ENCODE measurements at places on chromosomes 1 and 21.

GRCh38 chr1:247440001-247440620 is 17.8 kb downstream of the OR2B11 start:
- DNase-seq: no peak

- DNase-seq: no peak
Observed at GRCh38 chr1:6801966-6802365, 16.7 kb downstream of the CAMTA1 start.

- no peak for DNase-seq
Observed at GRCh38 chr1:50774759-50775351, 185.2 kb downstream of the FAF1 start.

DNA sequence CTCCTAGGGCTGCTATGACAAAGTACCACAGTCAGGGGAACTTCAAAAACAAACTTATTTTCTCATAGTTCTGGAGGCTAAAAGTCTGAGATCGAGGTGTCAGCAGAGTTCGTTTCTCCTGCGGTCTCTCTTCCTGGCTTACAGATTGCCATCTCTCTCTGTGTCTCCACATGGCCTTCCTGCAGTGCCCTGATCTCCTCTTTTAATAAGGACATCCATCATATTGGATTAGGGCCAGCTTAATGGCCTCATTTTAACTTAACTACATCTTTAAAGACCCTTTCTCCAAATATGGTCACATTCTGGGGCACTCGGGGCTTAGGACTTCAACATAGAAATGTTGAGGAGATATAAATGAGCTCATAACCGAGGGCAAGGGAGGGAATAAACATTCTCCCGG is 12.2 kb downstream of the C1orf74 start:
- DNase-seq: no peak

GRCh38 chr1:151611288-151611790 is 511 bp upstream of the SNX27 start:
- DNase-seq: no peak

GRCh38 chr1:211741116-211741515 is 65.7 kb upstream of the NEK2 start:
- DNase-seq: no peak

GRCh38 chr1:41418857-41419583 is 57.8 kb downstream of the FOXO6 start:
- DNase-seq: no peak

DNA sequence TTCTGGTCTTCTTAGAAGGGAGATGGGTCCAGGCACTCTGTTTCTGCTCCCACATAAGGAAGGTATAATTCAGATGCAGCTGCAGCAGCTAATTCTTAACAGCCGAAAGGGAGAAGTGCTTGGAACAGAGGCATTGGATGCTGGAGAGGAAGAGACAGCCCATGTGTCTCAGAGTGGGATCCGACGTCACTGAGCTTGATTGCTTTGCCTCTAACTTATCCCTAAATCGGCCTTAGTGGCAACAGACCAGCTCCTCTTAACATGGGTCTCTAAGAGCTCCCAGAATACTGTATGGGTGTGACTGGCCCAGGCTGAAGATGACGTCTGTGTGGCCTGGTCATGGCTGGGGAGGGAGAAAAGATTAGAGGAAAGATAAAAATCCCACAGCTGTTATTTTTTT is 40.7 kb upstream of the KCND3 start:
- no peak for DNase-seq

- no peak for DNase-seq
Observed at GRCh38 chr1:28200234-28200873, 23.9 kb upstream of the PTAFR start.

DNA sequence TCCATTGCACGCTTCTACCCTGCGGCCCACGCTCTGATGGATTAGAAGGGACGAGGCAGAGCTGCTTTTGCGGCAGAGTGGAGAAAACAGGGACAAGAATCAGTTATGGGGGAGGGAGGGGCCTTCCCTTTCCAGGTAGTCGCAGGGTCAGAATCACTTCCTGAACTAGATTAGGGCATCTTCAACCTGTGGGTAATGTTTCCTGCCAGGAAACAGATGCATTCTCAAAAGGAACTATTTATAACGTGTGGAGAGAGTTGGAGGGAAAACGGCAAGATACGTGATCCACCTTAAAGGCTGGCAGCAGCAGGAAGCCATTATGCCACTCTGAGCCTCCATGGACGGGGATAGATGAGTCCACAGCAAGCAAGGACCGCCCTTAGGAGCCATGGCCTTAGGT is 59.9 kb upstream of the CNTN2 start:
- DNase-seq: no peak

- DNase-seq: no peak
Observed at GRCh38 chr1:40762144-40762923, 21.3 kb upstream of the KCNQ4 start.

- DNase-seq: no peak
Observed at GRCh38 chr1:227270554-227270953, 47.7 kb downstream of the CDC42BPA start.

DNA sequence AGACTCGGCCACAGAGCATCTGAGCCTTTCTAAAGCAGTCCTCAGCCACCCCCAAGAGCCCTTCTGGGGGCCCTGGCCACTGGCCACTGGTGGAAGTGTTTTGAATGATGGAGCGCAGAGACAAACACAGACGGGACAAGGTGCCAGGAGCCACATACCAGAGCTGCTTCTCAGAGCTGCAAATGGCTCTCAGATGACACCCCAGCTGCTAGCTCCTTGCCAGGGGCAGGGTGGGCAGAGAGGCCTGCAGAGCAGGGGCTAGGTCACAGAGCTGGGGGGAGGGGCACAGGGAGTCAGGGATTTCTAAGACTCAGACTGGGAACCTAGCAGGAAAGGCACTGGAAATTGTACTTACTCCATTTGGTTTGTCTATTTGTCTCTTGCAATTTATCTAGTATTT is 30.4 kb downstream of the KCNN3 start:
- DNase-seq: no peak

DNA sequence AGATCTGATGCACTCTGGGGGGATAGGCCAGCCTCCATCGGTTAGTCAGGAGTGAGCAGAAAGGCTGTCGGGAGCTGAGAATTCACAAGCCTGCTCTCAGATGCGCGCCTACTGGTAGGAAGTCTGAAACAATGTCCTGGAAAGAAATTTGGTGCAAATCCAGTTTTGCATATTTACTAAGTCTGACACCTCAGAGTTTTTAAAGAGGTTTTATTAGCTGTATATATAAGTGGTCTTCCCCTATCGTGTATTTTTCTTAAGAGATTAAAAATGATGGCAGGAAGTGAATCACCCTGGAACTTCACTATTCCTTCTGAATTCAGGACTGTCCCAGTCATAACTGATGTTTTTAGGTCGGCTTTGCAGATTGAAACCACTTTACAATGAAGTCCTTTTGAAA is 99.8 kb upstream of the C1orf105 start:
- DNase-seq: no peak

GRCh38 chr21:15741510-15741909 is 11.7 kb downstream of the USP25 start:
- no peak for DNase-seq

DNA sequence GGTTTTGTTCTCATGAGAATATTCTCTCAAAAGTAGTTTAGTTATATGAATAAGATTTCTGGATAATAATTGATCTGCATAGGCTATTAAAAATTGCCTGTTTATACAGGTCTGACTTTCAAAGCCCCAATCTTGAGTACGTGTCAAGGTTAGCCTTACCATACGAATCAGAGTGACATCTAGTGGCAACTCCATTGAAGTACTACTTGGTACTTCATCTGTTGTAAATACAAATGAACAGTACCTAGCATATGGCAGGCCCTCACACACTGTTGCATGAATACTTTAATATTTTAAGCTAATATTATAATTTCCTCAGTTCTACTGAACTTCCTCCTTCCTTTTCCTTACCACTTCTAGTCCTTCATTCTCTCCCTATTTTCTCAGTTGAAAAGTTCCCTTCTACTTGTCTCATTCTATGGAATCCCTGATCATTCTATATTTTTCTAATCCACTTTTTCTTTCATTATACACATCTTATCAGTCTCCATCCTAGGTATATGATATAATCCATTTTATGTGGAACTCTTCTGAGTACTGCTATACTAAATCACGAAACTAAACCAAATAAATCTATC is 101.2 kb downstream of the AKT3 start:
- no peak for DNase-seq

- DNase-seq: no peak
Observed at GRCh38 chr1:55699228-55699627, 484.1 kb upstream of the USP24 start.

DNA sequence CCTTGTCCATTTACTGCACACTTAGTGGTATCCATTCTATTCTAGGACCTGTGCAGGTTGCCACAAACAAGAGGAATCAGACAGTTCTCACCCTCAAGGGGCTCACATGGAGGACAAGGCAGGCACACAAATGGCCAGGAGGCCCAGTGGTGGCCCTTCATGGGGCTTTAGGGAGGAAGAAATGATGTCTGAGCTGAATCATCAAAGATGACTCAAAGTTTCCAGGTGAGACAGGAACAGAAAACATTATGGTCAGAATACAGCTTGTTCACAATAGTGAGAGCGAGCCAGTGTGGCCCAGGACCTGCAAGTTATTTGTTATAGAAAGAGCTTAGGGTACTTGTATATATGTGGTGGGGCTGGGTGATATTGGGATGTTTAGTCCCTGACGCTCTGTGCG is 26.4 kb downstream of the SHISAL2A start:
- DNase-seq: no peak

DNA sequence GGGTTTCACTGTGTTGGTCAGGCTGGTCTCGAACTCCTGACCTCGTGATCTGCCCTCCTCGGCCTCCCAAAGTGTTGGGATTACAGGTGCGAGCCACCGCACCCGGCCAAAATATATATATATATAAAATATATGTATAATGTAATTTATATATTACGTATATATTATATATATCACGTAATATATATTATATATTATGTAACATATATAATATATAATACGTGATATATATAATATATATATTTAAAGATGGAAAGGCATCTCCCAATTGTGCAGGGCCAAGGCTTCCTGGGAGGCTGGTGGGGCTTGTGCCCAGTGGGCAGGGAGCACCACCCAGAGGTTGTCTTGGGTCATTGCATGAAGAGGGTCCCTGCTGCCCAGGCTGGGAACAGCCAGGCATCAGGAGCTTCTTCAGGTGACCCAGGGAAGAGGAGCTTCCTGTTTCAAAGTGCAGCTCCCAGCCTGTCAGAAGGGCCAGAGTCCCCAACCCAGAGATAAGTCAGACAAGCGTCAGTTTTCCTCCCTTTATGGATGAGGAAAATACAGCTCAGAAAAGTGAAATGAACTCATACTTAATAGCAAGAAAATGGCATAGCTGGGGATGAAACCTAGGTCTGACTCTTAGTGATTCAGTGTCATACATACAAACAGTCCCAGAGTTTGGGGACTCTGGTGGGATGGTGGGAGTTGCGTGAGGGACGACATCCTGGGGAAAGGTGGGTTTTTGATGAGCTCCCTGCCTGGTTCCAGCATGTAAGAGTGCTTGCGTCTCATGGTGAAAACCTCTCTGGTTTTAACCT is 12.0 kb downstream of the UBE2Q1 start:
- no peak for DNase-seq

DNA sequence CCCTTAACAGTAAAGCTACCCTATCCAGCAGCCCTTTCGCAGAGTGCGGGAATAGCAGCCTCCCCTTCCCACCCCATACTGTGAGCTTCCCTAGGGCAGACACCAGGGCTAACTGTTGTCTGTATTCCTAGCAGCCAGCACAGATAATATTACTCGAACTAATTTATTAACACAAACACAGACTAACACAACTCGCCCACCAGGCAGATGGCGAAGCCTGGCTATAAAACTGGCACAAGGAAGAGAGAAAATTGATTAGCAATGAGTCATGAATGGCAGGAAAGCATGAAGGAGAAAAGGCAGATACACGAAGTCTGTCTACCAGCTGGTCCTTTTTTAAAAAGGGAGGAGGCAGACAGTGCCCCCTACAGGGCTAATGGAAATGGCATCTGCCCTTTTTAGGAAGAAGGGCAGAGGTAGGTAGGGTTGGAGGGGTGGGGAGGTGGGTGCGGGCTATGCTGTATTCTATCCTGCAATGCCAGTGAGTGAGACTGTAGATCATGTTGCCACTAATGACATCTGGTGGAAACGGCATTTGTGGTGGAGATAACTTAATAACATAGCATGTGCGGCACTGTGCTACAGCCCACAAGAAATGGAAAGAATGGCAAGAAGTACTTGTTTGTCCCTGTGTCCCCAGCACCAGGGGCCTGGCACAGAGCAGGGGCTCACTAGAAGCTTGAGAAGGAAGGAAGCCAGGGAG is 30.6 kb upstream of the CTPS1 start:
- DNase-seq: no peak

DNA sequence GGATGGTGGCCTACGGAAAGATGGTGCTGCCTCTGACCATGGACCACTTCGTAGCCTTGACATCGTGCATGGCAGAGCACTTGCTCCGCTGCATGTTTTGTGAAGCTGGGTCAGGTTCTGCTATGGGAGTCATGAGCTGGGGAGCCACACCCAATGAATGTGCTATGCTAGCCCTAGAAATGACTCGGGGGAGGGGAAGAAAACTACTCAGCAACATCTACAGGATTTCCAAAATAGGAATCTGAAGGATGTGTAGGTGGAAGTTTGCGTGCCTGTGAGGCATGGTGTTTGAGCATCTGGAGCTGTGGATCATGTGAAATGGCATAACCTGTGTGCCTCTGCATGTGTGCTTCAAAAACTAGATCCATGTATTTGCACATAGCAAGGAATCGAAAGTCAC is 247.3 kb downstream of the CACNA1E start:
- DNase-seq: no peak

All from T-helper 1 cell (primary cell).